ENCODE measurements at places on chromosomes 4 and X.

DNA sequence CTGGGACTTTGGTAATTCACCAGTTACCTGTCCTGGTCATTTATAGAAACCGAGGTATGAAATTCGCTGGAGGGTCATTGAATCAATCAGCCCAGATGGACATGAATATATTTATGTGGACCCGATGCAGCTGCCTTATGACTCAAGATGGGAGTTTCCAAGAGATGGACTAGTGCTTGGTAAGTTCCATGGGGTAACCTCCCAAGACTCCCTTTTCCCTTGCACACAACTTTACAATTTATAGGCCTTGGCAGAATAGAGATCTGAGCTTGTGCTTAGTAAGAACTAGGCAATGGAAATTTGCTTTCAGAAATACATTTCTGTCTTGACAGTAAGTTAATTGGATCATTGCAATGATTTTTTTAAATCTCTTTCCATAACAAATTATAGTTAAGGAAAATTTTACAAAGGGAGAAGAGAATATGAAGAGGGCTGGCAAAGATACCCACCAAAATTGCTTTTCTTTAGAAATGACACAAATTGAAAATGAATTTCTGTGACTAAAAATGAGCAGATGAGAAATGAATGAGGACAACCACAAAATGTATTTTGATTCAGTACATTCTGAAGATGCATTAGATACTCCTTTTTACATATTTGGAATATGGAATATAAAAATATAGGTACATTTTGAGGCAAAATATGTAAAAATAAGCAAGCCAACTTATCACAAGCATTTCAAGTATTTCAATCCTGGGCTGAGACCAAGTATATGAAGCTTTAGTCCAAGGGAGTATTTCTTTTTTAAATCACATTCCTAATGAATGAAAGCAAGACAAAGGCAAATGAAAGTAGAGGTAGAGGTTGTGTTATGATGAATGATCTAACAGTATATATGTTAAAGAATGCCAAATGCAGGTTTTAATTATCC, 45.9 kb downstream of the PDGFRA start:
- no peak for DNase-seq

DNA sequence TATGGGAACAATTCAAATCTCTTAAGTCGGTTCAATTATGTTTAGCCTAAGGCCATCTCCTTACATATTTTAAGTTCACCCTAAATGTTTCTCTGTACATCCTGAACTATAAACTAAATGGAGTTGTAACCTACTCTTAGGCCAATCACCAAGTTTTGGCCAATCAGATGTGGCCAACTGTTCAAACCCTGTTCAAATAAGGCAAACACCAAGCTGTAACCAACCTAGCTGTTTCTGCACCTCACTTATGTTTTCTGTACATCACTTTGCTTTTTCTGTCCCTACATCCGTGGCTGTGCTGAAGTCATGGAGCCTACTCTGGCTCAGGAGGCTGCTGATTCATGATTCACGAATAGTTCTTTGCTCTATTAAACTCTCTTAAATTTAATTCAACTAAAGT, 165.3 kb downstream of the GASK1B start:
- no peak for DNase-seq

DNA sequence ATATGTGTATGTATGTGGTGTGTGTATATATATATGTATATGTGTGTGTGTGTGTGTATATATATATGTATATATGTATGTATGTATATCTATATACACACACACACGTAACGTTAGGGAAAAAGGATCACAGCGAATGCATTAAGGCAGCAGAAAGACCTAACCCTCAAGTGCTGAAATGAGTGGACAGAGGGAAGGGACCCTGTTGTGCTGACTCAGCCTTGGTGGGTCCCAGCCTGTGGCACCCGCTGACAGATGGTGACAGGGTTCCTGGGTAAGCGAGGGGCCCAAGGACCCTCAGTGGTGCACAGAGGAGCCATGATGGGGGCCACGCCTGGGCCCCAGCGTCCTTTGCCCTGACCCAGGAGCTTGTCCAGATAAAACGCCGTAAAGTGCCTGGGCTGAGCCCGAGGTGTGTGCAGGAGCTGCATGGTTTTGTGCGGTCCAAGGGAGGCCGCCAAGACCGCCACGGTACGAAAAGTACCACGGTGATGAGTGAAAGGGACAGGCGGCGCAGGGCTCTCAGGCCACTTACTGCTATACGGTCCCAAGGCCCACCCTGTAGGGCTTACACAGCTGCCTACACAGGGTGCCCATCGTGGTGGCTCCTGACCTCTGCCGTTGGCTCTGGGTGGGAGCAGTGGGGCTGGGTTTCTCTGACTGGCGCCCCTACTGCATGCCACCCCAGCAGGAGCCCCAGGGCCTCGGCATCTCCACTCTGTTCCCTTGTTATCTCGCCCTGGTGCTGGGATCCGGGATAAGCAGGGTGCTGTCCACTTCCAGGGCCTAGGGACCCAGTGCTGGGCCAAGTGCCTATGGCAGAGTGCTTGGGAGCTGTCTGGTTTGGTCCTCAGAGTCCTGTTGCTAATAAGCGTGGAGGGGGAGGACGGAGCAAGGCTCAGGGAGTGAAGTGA, 10.0 kb downstream of the SH3BP2 start:
- DNase-seq = no peak

DNA sequence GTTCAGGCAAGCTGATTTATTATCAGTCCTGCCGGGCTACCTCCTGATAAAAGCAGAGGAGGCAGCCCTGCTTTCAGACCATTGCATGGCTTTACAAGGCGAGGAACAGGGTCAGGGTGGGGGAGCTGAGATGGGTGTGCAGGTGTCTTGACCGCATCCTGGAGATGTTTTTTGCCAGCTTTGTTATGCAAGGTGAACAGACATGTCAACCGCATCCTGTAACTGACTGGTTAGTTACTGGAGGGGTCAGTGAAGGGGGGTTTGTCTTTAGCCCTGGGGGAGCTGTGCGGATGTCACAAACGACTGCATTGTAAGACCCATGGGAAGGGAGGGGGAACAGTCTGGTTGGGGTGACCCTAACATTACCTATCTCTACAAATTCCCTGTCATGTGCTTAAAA, 10.0 kb downstream of the ADAM29 start:
- no peak for DNase-seq

GRCh38 chr4:19927381-19927780, 324.3 kb upstream of the SLIT2 start:
- peak; percentile 35 for DNase-seq

DNA sequence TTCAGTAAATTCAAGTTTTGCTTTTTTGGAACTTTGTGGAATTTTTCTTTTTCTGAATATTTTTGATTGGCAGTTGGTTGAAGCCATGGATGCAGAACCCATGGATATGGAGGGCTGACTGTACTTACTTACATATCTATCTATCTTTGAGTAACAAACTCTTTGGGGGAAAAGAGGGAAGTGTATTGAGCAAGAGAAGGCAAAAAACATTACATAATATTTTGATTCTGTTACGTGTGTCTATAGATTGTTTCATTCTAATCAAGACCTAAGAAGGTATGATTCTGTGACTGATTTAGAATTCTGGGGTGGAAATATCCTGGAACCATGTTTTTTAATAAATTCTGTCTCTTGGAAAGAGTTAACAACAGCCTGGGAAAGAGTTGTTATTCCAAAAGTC, 31.5 kb downstream of the GRSF1 start:
- no peak for DNase-seq

DNA sequence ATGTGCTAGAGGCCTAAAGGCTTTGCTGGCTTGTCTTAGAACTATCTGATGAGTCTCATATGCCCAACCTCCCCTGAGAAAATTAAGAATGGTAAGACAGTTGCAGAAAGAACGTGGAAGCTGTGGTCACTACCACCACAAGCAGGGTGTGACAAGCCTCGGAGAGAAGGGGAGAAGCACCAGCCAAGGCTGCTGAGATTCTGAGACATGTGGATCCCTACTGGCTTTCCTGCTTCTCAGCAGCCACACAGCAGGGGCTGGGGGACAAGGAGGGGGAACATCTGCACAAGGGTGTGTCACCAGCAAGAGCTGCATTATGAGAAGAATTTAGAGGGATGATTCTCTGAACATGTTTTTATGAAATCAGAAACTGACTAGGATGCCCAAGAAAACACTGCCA, 19.4 kb downstream of the TAPT1 start:
- DNase-seq = no peak

DNA sequence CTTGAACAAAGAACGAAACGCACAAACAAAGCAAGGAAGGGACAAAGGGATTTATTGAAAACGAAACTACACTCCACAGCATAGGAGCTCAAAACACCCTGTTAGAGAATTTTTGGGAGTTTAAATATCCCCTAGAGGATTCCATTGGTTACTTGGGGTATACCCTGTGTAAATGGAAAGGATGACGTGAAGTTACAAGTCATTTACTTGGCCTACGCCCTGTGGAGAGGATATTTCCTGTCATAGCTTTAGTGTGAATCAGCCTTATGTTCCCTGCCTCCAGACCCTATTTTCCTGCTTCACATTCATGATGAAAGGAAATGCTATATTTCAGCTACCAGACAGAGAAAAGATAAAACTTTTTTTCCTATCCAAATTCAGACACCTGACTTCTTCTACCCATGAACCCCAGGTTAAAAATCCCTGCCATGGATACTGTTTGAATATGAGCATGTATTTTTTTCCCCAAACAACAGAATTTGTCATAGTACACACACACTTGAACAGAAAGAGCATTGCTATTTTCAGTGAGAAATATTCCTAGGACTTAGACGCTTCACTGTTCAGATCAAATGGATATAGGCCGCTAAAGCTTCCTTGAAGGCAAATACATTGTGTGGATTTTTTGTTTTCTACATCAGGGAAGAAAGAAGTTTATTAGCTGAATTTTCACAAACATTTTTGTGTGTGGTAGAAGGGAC, 20.4 kb downstream of the PIN4 start:
- DNase-seq = peak; percentile 79

DNA sequence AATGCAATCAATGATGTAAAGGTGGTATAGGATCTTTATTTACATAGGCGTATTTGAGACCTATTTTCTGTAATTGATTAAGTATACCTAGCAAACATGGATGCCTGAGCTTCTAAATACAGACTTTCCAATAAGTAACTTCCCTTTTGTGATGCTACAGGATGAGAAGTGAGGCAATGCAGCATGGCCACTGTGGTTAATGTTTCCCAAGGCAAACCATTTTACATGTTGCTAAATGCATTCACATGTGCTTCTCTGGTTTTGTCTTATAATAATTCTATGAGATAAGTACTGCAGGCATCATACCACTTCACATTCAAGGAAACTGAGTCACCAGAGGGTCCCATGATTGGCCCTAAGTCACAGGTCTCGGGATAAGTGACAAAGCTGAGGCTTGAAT, 35.7 kb upstream of the NKX3-2 start:
- no peak for DNase-seq

- DNase-seq = no peak
Measured at GRCh38 chr4:89290727-89291516, 16.7 kb downstream of the GPRIN3 start.

DNA sequence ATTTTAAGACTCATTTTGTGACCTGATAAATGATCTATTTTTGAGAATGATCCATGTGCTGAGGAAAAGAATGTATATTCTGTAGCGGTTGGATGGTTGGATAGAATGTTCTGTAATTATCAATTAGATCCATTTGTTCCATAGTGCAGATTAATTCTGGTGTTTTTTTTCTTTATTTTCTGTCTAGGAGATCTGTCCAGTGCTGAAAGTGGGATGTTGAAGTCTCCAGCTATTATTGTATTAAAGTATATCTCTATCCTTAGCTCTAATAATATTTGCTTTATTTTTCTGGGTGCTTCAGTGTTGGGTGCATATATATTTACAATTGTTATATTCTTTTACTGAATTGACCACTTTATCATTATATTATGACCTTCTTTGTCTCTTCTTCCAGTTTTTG, 1344.9 kb upstream of the TENM3 start:
- DNase-seq = no peak

DNA sequence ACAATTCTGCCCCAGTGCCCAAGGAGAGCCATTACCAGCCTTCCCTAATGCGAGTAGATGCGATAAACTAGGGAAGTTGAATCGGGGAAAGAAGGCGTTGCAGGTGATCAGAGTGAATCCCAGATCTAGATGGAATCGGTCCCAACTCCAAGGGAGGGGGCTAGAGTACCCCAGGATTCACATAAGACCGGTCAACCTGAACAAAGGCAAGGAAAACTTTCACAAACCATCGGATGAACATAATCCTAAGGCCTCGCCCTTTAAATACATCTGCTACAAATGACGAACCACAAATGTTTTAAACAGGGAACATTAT, 11.2 kb upstream of the ZCCHC13 start:
- peak; percentile 5 for DNase-seq

DNA sequence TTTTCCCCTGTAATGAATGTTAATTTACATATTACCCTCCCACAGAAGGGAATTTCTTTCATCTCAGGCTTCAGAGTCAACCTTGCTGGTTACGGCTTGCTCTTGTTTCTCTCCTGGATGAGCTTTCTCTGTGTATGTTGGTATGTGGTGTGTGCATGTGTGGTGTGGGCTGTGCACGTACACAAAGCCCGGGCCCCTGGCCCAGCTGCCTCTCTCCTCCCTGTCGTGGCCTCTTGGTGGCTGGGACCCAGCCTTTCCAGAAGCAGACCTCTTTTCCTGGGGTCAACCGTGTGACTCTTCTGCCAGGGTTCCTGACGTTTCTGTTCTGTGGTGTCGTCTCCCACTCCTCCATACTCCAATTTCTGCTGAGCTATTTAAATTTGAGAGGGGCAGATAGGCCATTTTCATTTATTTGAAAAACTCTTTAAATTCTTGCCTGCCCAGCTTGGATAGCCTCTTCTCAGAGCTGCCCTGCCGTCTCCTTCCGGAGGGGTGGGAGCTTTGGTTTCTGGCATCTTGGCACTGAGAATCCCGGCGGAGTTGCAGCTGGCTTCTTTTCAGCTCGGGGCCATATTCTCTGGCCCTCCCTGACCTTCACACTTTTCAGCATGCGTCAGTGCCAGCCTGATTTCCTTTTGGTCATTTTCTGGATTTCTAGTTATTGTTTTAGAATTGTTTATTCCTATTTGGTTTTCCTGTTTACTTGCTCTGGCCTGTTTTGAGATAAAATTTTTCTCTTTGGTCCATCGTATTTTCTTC, 25.1 kb downstream of the FHDC1 start:
- DNase-seq = no peak

DNA sequence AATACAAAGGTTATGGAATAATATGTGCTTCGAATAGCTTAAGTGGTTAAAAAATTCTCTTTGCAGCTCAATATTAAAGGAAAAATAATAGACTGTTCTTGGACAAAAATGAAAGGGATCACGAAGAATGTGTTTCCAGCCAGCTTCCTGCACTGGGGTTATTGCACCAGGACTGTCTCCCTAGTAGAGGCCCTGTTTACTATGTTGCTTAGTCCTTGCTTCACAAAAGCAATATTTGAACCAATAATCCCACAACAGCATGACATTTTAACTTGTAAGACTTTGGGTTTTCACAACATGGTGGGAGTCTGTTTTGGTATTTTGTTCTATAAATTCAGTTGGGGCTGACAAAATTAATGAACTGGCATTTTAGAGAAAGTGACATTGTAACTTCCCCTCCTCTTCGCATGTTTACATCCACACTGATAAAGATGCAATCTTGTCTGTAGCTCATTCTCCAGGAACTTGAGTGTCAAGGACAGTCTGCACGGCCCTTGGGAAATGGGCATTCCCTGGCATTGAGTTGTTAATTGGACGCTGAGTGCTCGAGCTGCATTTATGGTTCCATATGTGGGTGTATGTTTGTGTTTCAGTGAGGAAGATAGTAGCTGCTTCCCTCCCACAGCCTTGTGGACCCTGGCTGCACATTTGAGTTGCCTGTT, 39.0 kb downstream of the SHROOM2 start:
- no peak for DNase-seq

All from bronchial epithelial cell (primary cell).